ENCODE measurements at places on chromosomes 2 and 18.

- DNase-seq: no peak
Measured at GRCh38 chr18:70019991-70020390, 72.3 kb upstream of the CD226 start.

DNA sequence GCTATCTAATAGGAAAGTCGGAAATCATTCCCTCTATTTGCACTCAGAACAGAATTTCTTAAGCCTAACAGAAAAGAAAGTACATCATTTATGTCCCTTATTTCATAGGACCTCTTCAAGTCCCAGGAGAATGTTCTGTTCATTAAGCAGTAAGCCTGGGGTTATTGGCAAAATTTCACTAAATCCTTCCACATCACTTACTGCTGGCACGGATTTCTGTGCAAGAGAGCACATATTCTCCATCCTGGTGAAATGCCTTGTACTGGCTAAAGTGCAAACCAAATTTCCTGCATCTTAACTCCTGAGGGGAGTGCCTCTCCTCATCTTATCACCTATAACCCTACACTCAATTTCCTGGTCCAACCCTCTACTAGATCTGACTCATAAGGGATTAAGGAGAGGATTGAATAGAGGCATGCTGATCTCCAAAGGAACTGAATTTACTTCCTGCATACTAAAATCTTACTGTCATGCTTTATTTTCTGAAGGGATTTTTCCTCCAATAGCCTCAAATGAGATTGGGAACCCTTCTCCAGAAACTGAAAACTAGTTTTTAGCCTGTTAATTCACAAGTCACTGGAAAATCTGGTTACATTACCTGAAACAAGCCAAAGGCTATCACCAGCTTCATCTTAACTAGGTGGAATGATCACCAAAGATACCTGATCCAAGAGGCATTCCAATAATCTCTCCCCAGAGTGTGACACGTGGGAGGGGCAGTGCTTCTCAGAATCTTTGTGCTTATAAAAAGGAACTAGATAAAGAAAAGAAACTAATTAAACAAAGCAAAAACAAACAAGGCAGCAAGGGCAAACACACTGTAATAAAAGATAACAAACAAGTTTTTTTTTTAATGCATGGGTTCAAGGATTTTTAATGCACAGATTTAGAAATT, 311.1 kb downstream of the NR4A2 start:
- no peak for DNase-seq

DNA sequence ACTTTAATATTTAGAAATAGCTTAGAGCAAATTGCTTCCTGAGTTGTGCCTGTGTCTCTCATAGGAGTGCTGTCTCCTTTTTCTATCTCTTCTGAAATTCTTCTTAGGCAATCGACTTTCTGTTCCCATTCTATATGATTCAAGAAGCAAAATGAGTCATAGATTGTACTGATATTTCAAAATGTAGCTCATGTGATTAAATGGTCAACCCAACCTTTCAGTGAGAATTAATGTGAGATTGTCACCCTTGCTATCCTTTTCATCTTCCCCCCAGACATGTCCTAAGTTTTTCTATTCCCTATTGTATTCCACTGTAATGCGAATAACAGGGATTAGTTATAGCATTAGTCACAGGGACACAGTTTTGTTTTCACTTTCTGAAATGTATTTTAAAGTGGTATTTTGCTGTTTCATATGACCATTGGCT, 413.6 kb downstream of the THSD7B start:
- no peak for DNase-seq

DNA sequence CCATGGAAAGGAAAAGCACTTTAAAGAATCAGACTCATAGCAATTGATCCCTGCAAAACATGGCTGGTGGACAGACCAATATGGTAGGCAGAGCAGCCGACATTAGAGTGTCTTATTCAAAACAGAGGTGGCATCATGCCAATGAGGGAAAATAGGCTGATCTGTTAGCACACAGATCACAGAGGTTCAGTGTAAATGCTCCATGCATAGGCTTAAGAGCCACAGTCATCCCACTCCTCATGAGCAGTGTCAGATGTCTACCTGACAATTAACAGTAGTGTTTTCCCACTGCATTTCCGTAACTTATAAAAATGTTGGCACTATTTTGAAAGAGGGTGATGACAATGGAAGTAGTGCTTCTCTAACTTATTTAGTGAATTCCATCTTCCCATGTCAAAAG, 86.7 kb downstream of the SPATS2L start:
- DNase-seq: no peak

DNA sequence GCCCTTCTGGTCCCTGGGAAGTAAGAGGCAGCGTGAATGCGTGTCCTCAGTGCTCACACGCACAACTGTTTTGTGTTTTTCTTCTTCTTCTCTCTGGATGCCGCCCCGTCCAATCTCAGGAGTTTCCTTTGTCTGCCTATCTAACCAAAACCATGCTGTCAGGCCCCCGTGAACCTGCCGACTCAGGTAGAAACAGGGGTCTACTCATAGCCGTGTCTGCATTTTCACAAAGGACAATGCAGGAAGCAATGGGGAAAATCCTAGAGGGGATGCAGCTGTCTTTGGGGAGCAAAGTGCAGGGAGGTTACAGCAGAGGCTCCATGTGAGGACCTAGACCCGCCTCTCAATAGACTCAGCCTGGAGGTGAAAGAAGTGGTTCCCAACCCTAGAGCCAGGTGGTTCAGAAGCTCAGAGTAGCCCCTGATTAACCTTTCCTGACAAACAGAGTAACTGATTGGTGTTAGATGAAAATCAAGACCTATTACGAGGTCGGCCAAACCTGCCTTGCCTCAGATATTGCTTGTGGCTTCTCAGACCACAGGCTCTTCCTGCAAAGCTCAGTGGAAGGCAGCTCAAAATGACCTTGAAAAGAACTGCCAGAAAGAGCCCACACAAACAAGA, 49.3 kb downstream of the CD226 start:
- no peak for DNase-seq

- DNase-seq: no peak
Measured at GRCh38 chr2:11738589-11739436, 7.6 kb upstream of the LPIN1 start.

DNA sequence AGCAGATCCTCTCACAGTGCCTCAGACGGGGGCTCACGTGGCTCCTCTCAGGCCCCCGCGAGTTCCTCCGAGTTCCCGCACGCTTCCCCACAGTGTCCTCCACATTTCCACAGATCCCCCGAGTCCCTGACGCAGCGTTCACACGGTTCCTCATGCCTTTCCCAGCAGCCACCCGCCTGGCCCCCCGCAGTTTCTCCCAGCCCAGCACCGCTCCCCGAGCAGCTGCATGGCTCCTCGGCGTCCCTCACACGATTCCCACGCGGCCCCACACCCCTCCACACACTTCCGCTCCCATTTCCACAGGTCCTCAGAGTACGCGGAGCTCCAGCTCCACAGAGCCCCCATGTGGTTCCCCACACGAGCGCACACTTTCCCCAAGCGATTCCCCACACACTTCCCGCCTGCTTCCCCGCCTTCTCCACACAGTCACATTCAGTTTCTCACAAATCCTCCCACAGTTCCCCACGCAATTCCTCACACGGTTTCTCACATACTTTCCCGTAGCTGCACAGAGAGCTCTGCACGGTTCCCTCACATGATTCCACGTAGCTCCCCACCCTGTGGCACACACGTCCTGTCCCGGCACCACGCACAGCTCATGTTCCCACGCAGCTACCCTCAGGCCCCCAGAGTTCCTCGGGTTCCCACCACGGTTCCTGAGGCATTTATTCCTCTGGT, 39.9 kb downstream of the KIF1A start:
- DNase-seq: no peak

- DNase-seq: no peak
Measured at GRCh38 chr2:72919414-72920317, 2.3 kb downstream of the EMX1 start.

GRCh38 chr18:61982475-61982874, 89.7 kb upstream of the RNF152 start:
- no peak for DNase-seq

GRCh38 chr2:52144590-52144989, 1112.7 kb upstream of the NRXN1 start:
- DNase-seq: no peak

DNA sequence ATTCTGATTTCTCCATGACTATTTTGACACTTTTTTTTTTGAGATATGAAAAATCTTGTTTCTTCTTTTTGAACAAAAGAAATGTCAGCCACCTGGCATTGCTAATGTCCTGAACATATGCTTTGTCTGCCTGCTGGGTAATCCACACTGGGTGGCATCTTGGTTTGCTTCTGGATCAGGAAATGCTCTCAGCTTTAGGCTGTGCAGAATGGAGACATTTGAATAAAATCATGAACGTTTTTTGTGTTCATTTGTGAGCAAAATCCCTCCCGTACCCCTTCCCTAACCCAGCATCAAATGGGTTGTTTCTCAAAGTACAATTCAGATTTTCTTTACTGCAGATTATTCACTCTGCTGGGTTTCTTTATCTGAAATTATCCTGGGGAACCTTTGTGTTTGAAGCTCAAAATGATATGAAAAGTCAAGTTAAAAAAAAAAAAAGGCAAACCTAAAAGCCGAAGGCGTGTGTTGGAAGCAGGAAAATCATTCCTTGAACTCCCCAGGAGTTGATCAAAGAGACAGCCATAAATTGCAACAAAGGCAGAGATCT, 53.4 kb upstream of the KLF7 start:
- DNase-seq: no peak

GRCh38 chr18:78241535-78242253, 737.9 kb upstream of the SALL3 start:
- no peak for DNase-seq

GRCh38 chr2:238493880-238494572, 67.3 kb downstream of the ASB1 start:
- DNase-seq: no peak

DNA sequence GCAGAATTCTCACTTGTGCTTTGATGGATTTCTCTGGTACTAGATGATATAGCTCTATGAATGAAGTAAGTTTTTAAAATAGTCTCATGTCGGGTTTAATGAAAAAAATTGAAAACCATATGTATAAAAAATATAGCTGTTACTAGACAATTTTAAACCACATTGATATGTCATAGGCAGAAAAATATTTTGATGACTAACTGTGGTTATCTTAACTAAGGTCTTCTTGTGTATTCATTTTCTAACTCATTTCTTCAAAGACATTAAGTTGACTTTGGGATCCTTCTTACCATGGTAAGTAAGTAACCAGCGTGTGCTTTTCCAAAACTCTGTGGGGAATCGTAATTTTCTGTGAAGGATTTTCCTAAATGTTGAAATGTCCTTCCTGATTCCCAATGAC, 160.9 kb upstream of the COL3A1 start:
- no peak for DNase-seq

DNA sequence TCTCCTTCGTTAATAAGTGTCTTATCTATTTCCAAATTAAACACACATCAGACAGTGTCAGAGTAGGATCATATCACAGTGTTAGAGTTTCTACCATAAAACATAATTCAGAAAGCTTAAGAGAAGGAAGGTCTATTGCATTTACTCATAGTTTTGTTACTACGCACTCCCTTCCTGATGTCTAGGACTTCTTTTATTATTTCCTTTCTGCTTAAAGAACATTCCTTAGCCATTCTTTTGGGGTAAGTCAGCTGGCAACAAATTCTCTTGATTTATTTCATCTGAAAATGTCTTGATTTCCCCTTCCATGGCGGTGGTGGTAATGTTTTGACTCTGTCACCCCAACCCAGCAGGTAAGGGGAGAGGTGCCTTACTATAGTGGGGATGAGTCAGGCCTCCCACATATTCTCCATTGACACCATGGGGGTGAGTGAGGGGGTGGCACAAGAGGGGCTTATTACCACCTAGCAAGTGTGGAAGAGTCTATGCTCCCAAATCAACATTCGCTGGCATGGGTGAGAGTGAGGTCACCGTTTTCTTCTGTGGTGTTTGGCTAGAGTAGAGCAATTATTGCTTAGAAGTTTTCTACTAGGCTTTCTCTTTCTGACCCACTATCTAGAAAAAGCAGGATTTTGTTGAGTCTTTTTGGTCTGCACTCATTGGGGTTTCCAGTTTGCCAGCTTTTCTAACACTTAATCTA, 29.9 kb downstream of the ABCB11 start:
- no peak for DNase-seq

DNA sequence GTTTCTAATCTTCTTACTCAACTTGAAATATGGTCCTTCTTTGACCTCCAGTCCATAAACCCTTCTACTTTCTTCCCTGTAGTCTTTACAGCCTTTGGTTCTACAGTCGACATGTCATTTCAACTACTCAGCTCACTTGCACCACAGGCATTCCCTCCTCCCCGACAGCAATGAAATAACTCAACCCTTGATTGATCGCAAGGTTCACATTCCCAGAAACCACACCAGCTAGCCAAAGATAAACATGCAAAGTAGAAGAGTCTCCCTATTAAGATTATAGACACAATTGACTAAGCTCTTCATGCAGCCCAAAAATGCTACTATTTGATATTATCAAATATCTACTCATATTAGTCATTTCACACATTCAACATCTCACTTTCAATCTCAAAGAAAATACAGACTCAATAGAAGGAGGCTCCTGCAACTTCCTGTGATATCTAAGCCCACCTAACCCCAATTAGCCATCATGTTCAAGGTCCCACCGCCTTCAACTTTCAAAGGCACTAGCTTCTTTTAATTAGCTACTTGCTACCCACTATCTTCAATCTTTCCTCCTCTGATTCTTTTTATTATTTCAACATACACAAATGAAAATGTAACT, 50.8 kb downstream of the RTTN start:
- no peak for DNase-seq

DNA sequence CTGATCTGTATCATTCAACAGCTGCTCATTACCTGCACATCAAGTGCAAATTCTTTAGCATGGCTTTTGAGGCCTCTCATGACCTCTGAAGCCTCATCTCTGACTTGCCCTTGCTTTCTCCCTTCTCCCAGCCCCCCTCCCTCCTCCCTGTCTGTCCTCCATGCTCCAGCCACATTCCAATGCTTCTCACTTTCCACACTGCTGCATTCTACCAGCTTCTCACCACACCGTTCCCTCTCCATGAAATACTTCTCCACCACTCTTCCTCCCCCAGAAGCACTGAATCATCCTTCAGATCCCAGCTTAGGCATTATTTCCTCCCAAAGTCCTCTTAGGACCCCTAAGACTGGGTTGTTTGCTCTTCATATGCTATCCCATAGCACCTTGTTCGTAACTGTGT, 26.9 kb downstream of the GCG start:
- DNase-seq: no peak

- DNase-seq: no peak
Measured at GRCh38 chr2:217733461-217733860, 269.3 kb downstream of the TNS1 start.

DNA sequence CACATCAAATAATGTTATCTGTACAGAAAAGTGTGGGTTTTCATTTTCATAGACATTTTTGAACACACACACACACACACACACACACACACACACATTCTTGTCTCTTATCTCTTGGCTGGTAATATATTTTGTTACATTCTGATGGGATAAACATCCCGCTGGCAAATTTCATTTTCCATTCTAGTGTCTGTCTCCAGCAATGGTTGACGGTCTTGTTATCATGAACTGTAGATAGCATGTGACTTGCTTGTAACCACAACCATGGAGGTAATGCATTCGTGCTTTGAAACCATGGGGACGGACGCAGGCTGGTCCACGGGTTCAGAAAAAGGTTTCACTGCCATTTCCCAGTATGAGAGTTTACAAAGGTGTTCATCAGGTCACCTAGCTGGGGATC, 156.4 kb downstream of the PPP1R1C start:
- no peak for DNase-seq

Data from NCI-H1694 (cell line).